Coronary artery (tissue), 2 donors: ENCODE measurements at places on chromosomes 16 and 17.
A peak's percentile ranks its signal among the peaks of the same experiment; 100 is the strongest.

- DNase-seq = no peak
Measured at GRCh38 chr16:83305092-83305491, 502.7 kb upstream of the HSBP1 start.

GRCh38 chr16:71507061-71507460, 17.9 kb upstream of the ZNF19 start:
- DNase-seq = no peak

DNA sequence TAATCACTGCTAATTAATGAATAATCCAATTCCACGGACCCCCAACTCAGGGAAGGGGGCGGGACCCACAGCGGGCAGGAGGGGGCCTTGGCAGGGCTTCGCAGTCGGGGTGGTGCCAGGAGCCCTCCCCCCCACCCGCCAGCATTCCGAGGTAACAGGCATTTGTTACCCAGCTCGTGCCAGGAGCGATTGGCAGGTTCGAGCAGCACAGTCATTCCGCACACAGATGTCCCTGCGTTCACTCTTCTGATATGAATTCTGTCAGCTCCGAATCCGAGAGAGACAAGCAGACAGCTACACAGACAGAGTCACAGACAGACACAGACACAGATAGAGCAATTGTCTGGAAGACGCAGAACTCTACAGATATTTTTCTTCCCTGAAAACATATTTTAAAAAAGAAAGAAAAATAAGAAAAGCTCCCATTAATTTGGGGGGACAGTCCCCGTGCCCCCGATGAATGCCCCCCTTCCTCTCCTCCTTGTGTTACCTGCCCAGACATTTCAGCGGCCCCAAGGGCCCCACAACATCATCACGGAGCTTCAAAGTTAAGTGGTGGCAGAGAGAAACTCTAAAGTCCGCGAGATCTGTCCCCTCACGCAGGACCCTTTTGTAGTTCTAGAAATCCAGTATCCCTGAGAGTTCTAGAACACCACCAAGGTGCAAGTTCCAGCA, 10.2 kb downstream of the NEUROD2 start:
- DNase-seq = no peak

DNA sequence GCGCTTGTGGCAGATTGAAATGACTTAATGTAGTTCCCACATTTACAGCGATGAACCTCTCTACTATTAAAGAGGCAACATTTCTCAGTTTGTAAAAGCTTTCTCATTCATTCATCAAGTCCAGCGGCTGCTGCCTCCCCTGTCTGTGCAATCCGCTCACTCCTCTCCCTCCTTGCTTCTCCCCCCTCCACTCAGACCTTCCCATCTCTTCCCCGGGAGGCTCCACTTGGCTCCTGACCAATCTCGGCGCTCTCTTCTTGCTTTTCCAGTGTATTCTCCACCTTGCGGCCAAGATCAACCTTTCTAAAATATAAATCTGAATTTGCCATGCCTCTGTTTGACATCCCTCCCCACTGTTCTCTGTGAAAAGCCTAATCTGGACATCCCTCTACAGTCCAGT, 117.5 kb downstream of the ASIC2 start:
- no peak for DNase-seq

DNA sequence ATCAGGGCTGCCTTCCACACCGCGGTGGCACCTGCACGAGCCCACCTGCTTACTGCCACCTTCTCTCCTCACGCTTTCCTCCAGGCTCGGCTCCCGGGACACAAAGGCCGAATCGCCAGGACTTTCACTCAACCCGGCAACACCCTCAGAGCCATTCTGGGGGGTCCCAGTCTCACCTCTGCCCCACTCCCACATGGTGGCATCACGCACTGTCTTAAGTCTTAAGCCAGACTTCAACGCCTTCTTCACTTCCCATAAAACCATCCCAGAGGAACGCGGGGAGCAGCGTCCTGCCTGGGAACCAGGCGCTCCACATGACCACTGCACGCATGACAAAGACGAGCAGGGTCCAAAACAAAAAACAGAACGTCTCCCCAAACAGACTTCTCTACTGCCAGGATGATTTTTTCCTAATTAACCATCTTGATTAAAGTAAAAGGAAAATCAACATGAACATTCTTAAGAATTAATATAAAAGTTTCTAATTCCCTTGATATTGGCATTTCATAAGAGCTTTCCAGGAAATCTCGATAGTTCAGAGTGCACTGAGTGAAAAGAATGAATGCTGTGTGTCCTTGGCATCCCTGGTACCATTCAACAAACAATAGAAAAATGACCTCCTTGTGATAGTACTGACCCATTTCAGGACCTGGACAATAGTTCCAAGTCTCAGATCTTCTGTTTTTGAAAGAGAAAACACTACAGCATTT, 2.6 kb downstream of the CANT1 start:
- no peak for DNase-seq

GRCh38 chr16:48234630-48235029, 9.5 kb upstream of the LONP2 start:
- no peak for DNase-seq

GRCh38 chr16:1182316-1182671, 29.4 kb downstream of the CACNA1H start:
- DNase-seq = peak; percentile 95

- DNase-seq = no peak
Measured at GRCh38 chr16:80114699-80115098, 426.1 kb upstream of the DYNLRB2 start.

DNA sequence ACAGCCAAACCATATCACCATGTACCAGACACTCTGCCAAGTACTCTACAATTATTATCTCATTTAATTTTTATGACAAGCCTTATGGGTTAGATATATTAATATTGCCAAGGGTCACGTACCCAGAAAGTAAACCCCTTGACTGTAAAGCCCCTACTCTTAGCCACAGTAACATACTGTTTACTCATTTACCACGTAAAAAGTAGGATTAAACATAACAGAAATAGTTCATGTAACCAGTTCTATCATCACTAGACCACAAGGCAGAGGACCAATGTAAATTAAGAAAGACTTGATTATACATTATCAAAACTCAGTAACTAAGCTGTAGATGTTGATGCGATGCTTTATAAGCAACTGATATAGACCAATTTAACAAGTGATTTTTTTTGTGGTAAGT, 101.5 kb upstream of the CNTNAP4 start:
- no peak for DNase-seq

DNA sequence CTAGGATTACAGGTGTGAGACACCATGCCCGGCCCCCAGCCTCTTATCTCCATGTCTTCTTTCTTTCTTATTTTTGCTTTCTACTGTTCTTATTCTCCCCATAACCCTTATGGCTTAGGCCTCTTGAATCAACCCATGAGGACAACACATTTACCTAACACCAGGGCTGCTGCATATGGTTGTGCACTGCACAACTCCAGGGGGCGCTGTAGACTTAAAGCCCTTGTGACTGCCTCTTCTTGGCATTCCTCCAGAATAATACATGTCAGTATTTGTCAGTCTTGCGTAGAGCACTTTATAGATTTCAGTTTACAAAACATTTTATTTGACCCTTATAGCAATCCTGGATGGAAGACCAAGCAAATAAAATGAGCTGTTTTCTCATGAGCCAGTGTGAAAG, 225.0 kb upstream of the SALL1 start:
- no peak for DNase-seq

GRCh38 chr17:45436161-45436560, 3.5 kb upstream of the ARHGAP27 start:
- DNase-seq = no peak

GRCh38 chr17:55307879-55308278, 43.1 kb downstream of the HLF start:
- DNase-seq = no peak
